ENCODE measurements at places on chromosomes 1 and 21.

DNA sequence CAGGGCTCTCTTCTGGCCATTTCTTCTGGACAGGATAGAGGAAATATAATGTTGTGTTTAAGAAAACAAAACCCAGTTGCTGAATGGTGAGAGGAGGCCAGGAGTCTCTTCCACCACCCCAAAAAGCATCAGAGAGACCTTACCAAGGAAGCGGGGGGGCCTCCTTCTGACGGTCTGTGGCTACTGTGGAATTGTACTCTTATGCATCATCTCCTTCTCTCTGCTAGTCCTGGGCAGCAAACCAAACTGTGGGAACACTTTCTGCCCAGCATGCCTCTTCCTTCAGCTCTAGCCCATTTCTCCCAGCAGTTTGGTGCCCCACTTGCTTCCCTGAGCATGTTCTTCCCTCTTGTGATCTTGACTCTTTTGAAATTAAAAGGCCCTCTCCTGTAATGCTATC is 157.7 kb downstream of the HHIPL2 start:
- DNase-seq = no peak

GRCh38 chr1:45456531-45456930 is 34.4 kb downstream of the TESK2 start:
- no peak for DNase-seq

DNA sequence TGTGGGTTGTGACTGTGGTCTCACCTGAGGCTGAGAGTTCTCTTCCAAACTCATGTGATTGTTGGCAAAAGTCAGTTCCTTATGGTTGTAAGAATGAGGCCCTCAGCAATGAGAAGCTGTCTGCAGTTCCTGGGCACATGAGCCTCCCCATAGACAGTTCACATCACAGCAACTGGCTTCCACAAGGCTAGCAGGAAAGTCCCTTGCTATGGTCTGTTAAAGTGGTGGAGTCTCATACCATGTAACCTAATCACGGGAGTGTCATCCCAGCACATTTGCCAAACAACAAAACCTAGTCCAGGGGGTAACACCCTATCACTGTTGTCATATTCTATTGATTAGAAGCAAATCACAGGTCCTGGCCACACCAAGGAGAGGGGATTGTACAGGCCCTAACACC is 163.8 kb downstream of the BACH1 start:
- no peak for DNase-seq

- DNase-seq = peak; percentile 34
Measured at GRCh38 chr1:200979574-200980451, 43.7 kb downstream of the KIF21B start.

DNA sequence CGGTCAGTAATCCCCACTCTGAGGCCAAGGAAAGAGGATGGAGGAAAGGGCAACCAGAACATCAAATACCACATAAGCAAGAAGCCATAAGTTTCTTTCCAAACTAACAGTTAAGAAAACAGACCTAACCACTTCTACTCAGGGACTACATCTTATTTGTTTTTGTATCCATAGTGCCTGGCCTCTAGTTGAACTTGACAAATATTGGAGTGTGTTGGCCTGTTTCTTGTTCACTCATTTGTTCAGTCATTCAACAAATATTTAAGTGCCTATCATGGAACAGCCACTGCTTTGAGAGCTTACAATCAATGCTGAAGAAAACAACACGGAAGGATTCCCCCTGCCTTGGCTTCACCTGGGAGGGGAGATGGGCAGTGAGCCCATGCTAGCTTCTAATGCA is 69.7 kb downstream of the ST6GALNAC3 start:
- DNase-seq = no peak
